ENCODE measurements at places on chromosomes 7 and 10.

DNA sequence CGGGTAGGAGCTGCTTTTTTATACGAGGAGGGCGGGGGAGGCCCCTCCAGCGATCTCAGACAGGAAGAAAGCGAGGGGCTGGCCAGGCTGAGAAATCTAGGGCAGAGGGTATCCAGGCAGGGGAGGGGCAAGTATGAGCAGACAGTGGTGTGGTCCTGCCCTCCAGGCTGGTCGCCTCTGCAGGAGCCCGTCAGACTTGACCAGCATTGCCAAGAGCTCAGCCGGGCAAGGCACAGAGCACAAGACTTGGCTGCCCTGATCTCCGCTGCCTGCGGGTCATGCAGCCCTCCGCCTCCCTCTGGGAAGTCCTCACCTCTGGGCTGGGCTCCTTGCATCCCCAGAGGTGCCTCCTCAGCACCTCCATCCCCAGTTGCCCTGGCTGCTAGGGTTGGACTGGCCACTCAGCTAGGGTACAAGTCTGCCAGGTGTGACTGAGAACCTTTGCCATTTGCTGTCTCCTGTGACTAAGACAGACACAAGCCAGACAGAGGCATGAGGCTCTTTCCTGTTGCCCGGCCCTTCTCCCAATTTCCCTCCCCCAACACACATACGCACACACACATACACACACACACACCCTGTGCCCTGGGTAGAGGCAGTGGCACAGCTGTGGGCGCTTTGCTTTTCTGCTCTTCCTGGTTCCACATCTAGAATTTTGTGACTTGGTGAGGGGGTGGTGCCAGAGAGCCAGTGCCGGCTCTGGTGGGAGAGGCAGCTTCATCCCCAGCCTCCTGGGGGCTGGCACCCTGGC lies 59.1 kb upstream of the PPIF start:
- no peak for DNase-seq

DNA sequence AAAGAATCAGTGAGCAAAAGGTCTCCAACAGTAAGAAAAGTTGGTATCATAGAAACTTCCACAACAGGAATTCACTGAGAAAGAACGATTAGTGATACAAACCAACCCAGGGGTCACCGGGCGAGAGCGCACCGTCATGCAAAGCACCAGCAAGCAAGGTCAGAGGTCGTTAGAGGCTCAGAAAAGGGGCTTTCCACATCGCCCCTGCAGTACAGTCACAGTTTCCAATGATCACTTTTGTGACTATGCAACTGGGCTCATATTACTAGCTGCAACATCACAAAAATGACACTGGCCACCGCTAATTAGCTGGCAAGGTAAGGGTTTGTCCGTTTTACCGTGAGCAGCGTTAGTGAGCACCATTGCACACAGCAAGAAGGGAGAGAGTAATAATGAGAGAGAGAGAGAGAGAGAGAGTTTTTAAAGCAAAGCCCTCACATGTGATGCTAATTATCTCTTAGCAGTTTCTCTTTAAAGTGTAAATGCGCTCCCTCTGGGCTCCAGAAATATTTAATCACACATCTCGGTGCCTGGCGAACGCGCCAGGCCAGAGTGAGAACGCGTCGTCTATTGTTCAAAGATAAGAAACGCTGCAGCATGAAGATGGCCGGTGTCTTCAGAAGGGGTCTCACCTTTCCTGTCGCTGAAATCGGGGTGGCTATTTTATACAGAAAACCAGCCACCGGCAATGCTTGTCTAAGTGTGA lies 237.5 kb downstream of the DNAJB6 start:
- DNase-seq: no peak

DNA sequence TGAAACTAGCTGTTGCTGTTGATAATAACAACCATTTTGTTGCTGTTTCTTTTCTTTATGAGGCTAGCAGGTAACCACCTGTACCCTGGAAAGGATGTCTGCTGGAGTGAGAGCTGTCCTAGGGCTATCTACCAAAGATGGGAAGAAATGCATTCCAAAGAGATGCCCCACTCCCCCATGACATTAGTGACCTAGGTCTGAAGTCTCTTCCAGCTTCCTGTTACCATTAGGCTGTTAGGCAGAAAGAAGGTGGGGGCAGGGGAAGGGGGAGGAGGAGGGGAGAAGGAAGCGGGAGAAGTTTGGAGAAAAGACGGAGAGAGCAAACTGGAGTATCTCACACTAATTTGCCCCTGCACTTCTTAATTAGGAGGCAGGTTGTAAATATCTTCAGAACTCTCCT lies 118.5 kb downstream of the ABLIM1 start:
- no peak for DNase-seq

DNA sequence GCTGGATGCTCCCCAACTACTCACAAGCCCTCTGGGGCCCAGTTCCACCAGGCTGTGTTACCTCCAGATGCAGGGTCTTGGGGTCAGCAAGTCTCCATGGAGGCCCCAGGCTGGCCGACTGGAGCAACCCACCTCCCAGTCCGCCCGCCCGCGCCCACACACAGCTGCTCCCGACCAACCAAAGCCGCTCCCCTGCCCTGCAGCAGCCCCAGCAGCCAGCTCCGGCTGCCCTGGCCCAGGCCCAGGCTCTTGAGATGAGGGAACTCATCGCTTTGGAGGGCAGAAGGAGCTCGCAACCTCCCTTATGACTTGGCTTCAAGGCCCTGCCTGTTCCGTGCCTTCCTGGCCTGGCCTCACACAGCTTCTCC lies 47.2 kb downstream of the LRRC20 start:
- no peak for DNase-seq

DNA sequence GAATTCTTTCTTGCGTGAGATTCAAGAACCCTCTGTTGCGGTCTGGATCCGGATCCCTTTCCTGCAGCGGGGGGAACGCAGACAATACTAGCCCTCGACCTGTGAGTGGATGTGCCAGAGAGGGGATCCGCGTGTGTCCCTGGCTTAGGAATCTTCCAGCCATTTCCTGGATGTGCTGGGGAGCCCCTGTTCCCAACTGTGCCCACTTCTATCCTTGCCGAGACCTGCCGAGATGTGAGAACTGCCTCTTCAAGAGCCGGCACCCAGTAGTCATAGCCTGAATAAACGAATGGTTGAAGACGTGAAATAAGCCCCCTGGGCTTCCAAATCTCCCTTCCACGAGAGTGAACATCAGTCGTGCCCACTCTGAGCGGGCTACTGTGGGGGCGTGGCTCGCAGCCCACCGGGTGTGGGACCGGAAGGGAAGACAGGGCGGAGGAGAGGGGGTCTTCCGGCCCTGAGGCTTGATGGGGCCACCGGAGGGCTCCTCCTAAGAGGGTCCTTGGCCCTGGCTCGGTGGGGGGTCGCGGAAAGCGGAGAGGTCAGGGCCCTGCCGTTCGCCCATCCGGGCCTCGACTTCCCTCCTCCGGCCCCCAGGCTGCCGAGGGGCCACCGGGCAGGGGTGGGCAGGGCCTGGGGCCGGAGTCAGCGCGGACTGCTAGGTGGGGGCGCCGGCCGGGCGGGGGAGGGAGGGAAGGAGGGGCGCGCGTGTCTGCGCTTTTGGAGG lies 1.3 kb upstream of the CCDC136 start:
- no peak for DNase-seq

GRCh38 chr7:41786404-41786803 lies 83.5 kb upstream of the INHBA start:
- DNase-seq: no peak

GRCh38 chr10:43273543-43273942 lies 6.7 kb upstream of the RASGEF1A start:
- DNase-seq: no peak

- no peak for DNase-seq
These were observed 387 bp downstream of the EPHA1 start for GRCh38 chr7:143408252-143408685.

Measured in BJ (cell line).